A549 (cell line): ENCODE measurements at places on chromosomes 5 and 9.

DNA sequence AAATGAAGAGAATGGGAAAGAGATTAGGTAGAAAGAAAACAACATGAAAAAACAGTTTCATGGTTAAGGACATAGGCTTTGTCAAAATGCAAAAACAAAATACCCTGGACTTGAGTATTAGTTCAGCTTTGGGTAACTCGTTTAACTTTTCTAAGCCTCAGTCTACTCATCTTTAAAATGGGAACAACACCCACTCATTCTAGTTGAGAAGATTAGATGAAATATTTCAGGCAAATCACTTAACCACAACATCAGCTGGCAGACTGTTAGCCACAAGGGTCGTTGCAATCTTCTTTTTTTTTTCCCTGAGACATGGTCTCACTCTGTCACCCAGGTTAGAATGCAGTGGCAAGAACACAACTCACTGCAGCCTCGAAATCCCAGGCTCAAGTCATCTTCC lies 185.6 kb downstream of the DCP2 start:
- DNase-seq = no peak

DNA sequence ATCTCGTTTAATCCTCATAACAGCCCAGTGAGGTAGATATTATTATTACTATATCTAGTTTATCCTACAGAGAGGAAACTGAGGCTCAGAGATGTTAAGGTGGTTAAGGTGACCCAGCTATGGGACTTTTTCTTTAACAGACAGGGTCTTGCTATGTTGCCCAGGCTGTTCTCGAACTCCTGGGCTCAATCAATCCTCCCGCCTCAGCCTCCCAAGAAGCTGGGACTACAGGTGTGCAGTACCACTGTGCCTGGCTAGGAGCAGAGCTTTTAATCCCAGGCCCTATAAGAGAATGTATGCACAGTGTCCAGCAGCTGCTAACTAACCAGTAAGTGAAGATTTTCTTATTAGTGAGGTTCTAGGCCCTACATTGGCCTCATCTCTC lies 62.4 kb downstream of the PCDH1 start:
- DNase-seq = no peak

- DNase-seq = no peak
These were observed 435.5 kb downstream of the CAAP1 start for GRCh38 chr9:26457151-26457550.

DNA sequence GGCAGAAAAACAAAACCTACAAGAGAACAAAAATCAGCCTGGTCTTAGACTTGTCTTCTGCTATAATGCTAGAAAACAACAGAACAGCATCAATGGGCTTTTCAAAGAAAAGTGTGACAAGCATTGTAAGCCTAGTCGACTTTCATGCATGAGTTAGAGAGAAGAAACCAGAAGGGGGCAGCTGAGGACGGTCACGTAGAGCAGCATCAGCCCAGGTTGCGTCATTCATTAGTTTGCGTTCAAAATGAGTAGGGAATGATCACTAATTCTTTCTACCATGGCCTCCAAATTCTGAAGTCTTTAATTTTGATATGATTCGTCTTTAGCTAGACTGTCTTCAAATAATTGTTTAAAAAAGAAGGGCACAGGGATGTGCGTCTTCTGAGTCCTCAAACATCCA lies 4.7 kb upstream of the ISCA1 start:
- DNase-seq = peak; percentile 60

DNA sequence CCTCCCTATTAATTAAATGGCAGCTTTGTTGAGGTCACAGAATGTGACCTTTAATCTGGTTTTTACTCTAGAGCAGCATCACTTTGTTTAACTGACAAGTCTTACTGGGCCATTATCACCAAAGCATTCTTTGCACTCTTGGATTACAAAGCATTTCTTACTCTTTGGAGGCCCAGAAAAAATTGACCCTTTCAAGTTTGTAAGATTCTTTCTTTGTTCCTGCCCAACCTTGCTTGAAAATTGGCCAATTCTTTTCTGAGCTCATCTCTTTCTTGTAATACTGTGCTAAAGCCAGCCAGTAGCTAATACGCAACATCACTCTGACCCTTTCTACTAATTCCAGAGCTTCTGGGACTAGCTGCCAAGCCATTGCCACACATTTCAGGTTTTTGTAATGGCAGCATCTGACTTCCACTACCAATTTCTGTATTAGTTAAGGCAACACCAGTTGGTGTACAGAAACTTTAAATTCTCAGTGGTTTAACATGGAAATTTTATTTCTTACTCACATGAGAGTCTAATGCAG lies 131.6 kb downstream of the PRDM6 start:
- no peak for DNase-seq
